Stimulated activated CD8-positive, alpha-beta memory T cell treated with anti-CD3 and anti-CD28 coated beads, Interleukin-7, amount 100 ng/mL, for 1 hour (primary cell): ENCODE measurements at places on chromosomes 1 and 21.

DNA sequence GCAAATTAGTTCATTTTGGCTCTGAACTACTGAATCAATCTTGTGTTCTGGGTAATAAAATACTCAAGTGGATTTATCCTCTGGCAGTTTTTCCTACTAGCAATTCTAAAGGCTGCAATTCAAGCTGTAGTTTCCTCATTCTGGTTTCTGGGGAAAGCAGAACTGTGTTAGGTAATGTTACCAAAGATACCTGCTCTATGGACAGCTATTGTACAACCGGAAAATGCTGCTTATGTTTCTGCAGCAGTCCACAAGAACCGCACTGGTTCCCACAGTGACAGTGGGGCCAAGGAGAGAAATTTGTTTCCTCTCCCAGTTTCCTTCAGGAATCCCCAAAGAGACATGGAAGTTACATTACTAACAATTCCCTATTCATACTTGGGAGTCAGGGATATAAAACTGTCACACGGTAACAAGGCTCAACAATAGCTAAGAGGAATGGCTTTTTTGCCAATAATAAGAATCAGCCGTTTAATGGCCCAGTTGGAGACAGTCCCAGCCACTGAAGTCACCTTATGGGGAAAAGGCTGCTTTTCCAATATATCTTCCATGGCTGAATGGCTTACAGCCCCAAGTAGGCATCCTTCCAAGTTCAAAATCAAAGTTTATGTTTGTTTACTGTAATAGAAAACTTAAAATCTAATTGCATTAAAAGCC is 52.6 kb downstream of the PCNX2 start:
- DNase-seq = no peak

DNA sequence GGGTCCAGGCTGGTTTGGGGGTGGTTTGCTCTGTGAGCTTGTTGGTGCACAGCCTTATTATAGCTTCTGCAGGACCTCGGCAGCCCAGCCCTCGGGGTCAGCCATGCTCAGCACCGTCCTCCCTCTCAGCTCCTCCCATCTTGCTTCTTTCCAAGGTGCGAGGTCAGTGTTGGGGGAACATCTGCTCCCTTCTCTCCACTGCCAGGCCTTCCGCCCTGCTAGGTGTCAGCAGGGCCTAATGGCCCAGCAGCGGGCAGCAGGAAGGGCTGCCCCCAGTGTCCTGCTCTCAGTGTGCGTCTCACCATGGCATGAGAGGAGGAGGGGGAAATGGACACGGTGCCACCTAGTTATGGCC is 36.5 kb upstream of the LRRC3 start:
- DNase-seq = no peak

DNA sequence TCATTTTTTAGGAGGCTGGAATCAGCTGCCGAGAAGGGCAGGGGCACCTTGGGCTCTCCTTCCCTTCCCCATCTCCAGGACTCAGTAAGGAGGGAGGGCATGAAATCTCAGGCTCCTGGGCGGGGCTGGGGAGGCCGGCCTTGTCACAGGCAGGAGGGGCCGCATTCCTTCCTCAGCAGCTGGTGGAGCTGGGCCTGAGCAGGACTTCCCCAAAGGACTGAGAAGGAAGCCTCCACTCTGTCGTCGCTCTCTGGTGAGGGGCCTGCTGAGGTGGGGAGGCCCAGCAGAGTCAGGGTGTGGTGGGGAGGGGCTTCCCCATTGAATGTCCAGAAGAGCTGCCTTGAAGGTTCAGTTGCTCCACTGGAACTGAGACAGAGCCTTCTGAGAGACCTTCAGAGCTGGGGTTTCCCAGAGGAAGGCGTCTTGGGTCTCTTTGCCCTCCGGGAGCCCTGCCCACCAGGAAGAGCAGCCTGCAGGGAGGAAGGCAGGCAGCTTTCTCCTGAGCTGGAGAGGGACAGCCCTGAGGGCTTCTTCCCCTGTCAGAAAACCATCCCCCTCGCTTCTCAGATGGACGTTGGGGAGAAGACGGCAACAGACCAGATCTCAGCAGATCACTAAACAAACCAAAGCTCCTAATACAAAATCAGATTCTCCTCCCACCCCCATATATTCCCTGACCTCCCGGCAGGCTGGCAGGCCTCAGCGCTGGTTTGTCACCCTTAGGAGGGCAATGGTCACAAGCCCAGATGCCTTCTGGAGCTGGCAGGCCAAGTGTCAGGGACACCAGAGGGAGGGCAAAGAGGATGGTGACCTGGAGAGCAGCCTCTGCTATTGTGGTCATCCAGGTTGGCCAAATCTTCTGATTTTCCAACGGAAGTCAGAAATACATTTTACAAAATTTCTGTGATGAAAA is 10.7 kb downstream of the KCNA10 start:
- no peak for DNase-seq

- no peak for DNase-seq
Measured at GRCh38 chr1:210764536-210764935, 369.4 kb downstream of the KCNH1 start.

DNA sequence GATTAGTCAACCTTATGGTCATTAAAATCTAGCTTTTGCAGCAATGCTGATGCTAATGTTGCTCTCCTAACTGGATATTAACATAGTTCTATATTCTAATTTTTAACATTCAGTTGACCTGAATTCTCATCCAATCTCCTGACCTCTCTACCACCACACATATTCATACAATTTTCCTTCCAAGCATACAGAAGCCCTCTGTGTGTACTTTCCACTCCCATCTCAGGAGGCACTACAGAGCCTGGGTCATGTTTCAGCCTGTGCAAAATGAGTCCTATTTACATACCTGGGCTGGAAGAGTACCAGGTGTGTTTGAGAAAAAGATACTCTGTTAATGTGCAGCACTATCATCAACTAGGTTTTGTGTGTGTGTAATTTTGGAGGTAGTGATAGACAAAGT is 486.3 kb downstream of the NEGR1 start:
- DNase-seq = no peak

GRCh38 chr1:85936470-85936869 is 220.1 kb downstream of the COL24A1 start:
- DNase-seq = no peak

- DNase-seq = no peak
Measured at GRCh38 chr1:12040457-12041051, 21.3 kb downstream of the MIIP start.

DNA sequence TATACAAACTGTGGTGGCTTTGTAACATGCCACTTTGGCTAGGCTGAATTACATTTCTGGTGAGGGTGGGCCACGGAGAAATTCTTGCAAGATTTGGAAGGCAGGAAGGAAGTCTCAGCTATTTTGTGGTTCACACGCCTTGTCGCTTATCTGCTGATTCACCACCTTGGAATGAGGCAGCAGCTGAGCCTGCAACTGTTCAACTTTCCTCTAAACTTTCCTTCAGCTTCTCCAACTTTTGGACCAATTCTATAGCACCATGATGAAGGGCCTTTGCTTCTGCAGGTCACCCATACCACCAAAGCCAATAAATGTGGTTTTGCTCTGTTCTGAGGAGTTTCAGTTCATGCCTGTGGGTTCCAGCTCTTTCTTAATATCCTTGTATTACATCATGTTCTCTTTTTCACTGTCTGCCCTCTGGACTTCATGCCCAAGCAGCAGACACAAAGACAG is 337.6 kb upstream of the SNX7 start:
- DNase-seq = peak; percentile 1

- no peak for DNase-seq
Measured at GRCh38 chr1:197787056-197787455, 11.8 kb upstream of the DENND1B start.

GRCh38 chr1:9714257-9714718 is 62.8 kb downstream of the PIK3CD start:
- DNase-seq = no peak

DNA sequence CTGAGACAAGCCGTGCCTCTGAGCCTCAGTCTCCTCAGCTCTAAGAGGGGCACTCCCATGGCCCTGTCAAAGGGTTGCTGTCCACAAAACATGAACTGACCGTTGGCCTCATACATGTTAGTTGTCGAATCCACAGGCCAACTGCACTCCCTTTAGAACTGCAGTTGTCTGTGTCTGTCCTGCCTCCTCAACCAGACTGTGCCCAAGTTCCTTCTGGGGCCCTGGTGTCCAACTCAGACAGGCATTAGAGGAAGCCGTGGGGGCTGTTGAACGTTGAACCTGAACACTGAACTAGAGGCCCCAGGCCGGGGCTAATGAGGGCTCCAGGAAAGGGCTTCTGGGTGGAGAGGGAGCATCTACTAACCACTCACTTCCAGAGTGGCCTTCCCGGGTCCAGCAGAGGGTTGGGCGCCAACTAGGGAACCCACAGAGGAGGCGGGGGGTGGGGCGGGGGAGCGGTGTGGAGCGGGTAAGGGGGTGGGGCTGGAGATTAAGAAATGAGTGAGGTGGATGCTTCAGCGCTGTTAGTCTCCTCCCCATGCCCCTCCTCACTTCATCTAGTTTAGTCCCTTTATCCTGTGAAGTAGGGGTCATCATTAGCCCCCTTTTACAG is at the start of gene RAB42:
Gene RAB42, plus strand, starts transcription at position 558 of the 613 bp plus-strand sequence. CDS start 247 bp downstream, outside the sequence.
- DNase-seq = no peak

GRCh38 chr1:216919060-216919970 is 196.1 kb upstream of the ESRRG start:
- DNase-seq = no peak

DNA sequence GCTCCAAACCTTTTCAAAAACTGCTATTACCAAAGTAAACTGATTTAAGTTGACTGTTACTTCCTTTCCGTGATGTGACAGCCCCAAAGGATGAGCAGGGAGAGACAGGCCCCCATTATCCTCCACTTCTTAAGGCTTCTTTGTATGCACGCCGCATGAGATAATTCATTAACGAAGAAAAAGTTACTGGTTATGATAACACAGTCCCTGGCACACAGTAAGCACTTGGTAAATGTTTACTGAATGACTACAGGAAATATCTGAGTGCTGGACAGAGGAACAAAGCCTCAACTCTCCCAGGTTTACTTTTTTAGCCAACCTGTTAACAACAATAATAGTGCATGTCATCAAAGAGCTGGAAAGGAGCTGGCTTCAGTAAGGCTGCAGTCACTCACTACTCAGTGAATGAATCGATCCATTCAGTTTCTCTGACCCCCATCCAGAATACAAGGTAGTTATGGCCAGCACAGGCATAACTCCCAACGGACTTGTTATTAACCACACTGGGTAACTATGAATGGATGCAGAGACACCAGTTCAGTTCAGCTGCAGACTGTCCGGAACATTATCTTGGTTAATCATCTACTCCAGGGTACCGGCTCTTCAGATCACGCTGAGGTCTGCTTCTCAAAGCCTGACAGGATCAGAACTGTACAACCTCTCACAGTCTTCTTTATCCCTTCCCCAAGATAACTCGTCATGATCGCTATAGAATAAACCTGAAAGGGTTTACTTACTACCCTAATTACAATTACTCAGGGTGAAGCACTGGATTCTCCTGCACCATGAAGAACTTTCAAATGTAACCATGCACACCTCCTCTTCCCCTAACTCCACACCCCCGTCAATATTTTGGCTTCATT is 58.3 kb downstream of the TGFBR3 start:
- DNase-seq = no peak

- no peak for DNase-seq
Measured at GRCh38 chr1:227654431-227654830, 80.7 kb downstream of the JMJD4 start.

DNA sequence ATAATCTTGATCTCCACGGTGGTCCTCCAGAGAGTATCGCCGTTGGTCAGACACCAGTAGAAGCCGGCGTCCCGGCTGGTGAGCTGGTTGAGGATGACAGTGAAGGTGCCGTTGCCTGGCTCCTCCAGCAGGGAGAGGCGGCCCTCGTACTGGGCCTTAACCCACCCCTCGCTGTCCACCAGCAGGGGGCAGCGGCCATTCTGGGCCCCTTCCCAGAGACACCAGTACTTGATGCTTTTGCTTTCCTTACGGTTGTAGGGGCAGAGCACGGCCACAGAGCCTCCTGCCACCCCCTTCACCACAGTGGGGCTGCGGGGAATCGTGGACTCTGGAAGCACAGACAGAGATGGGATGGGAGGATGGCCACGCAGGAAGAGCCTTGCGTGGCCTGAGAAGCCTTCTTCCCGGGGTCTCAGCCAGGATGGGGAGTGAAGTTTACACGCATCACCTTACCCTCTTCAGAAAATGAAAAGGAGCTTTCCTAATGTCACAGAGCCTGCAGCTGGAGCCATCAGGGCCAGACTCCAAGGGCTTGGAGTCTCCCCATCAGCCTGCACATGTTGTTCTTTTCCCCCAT is 10.7 kb downstream of the PIGR start:
- no peak for DNase-seq

GRCh38 chr1:81298266-81298665 is 502.5 kb upstream of the ADGRL2 start:
- DNase-seq = no peak

- no peak for DNase-seq
Measured at GRCh38 chr1:2121101-2121691, 71.0 kb downstream of the PRKCZ start.

DNA sequence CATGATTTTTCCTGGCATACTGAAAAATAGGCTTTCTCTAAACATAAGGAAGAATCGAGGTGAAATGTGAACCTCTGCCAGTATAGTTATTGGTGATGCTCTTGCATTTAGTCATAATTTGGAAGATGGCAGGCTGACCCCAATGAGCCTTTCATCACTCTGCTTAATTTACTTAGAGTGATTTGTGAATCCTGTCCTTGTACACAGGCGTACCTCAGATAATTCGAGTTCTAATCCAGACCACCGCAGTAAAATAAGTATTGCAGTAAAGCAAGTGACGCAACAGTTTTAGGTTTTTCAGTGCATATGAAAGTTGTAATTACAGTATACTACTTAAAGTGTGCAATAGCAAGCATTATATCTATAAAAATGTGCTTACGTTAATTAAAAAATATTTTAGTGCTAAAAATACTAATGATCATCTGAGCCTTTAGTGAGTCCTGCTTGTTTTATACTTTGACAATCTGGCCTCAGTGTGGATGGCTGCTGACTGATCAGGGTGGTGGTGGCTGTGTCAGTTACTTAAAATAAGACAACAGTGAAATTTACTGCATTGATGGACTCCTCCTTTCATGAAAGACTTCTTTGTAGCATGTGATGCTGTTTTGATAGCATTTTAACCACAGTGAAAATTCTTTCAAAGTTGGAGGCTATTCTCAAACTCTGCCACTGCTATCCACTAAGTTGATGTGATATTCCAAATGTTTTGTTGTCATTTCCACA is 1.7 kb downstream of the PKNOX1 start:
- DNase-seq = no peak

- DNase-seq = no peak
Measured at GRCh38 chr21:38878379-38879179, 72.8 kb downstream of the ETS2 start.

GRCh38 chr1:83900524-83900923 is 98.4 kb downstream of the TTLL7 start:
- no peak for DNase-seq

- no peak for DNase-seq
Measured at GRCh38 chr1:231665101-231665500, 38.5 kb downstream of the DISC1 start.
